Right cardiac atrium (tissue), 5 donors: ENCODE measurements at places on chromosomes 3 and 15. TPM values are rescaled to one million over a fixed set of nuclear protein-coding genes. Genes with fewer than 3 reads are reported as not detected.

Gene CIP2A
- total RNA-seq, result 2.5 TPM

Gene HEXA
- total RNA-seq, result 81.9 TPM

DNA sequence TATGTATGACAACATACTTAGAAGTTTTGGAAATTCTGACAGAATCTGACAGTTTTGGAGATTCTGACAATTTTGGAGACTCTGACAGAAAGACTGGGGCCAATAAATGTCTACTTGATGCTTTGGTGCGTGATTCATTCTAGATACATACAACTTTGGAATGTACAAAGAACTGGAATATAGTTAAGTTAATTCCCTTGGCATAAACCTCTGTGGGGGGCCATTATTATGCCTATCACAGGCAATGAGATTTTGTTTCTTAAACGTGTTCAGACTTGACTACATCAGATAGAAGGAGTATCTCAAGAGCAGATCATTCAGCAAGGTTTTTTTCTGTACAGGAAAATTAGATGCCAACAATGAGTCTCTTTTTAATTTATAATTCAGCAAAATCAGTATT, 617.6 kb upstream of the ZNF717 start:
- DNase-seq, result no peak

DNA sequence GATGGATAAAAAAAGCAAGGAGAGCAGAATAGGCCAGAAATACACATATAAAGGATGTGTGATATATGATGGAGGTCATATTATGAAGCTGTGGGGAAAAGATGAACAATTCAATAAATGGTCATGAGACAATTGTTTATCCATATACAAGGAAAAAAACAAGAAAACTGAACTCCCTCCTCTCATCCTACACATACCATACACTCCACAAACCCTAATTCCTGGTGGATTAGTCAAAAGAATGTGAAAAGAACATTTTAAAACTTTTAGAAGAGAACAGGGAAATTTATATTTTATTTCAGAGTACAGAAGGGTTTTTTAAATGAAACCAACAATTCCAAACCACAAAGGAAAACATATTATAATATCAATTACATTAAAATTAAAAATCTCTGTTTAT, 34.5 kb upstream of the NR2E3 start:
- no peak for DNase-seq

- no peak for DNase-seq
These were observed 63.4 kb upstream of the IL12A start for GRCh38 chr3:159925248-159925647.

DNA sequence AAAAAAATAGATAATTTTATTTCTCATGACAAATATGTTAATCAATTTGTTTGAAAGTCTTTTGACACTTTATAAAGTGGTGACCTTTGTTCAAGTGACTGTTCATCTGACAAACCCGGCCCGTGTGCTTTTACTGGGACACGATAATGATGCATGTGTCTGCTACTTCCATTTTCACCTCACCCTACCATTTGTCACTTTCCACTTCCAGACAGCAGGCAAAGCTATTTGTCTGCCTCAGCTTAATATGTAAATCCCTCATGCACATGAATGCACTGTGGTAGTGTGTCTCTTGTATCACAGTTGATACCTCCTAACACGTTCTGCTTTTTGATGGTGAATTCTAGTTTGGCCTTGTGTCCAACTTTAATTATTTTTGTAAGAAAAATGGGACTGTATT, 204.3 kb downstream of the BBX start:
- DNase-seq, result no peak

GRCh38 chr3:81216192-81216591, 545.3 kb downstream of the GBE1 start:
- DNase-seq, result no peak
